Muscle of back (tissue), 13 donors: ENCODE measurements at places on chromosomes 16 and 17.

GRCh38 chr16:75239542-75240122, 11.8 kb downstream of the BCAR1 start:
- no peak for DNase-seq

- DNase-seq = peak; percentile 41
These were observed 189.2 kb upstream of the AXIN2 start for GRCh38 chr17:65750631-65751115.

DNA sequence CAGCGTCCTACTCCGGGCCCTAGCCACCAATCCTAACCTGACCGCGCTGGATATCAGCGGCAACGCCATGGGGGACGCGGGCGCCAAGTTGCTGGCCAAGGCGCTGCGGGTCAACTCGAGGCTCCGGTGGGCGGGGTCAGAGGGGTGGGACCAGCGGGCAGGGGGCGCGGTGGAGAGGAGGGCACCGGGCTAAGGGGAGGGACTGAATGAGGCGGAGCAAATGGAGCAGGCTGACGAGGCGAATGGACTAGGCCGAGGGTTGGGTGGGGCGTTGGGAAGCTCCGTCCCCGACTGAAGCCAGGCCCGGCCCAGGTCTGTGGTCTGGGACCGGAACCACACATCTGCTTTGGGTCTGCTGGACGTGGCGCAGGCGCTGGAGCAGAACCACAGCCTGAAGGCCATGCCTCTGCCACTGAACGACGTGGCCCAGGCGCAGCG, 4.6 kb downstream of the CARMIL2 start:
- DNase-seq = no peak

DNA sequence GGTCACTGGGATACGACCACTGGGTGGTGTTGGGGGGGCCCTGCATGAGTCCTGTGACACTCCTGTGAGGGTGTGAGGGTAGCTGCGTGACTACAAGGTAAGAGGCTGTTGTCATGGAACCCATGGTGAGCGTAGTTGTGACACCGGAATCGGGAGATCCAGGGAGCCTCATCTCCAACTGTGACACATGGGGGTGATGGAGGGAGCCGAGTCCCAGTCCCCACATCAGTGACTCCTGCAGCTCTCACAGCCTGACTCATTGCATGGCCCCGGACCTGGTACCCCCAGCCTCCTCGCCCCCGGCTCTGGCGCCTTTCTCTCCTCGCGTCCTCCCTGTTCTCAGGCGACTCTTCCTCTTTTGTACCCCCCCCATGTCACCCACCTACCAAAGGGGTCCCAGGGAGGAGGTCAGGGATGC, 14.2 kb downstream of the CDH16 start:
- DNase-seq = no peak

- no peak for DNase-seq
These were observed 146.7 kb downstream of the KCNJ12 start for GRCh38 chr17:21522755-21523336.

GRCh38 chr17:39208136-39208535, 8.1 kb downstream of the RPL19 start:
- no peak for DNase-seq

DNA sequence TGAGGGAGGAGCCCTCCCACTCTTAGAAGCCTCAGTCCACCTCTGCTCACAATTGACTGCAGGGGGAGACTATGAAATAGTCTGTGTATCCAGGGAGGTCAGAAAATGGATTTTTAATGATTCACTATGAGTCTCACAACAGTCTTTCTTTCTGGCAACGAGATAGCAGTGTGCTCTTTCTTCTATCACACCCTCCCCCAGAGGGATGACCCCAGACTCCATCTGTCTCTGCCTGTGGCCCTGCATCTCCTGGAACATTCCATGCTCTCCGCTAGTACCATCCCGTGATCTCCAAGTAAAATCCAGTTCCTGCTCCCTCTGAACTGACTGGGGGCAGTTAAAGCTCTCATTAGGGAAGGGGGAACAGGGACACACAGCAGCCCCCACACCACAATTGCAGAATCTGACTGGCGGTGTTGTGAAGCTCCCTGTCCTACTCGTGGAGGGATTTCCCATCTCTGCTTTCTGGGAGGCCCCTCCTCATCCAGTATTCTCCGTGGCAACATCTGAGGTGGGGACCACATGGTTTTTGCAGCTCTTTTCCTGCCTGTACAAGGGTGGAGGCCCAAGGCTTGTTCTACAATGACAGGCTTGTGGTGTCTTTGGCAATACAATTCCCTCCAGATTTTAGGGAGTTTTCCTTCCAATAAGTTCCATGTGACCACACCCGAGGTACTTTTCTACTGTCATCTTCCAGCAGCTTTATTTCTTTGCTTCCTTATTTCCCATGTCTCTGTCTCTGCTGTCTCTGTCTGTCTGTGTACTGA, 19.4 kb downstream of the NATD1 start:
- DNase-seq = peak; percentile 55

DNA sequence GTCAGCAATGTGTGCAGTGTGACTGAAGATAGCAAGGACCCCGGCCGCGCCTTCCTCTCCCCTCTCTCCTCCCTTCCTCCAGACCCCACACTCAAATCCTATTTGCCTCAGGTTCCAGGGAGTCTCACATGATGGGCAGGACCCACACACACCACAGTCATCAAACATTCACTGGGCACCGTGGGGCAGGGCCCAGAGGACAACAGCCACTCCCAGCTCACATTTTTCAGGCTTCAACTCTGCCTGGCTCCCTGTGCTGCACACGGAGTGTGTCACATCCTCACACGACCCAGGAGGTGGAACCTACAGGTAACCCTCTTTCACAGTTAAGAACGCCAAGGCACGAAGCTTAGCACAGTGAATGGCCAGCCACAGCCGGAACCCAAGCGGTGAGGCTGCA, 30.5 kb downstream of the PEMT start:
- no peak for DNase-seq

GRCh38 chr17:58278661-58279015, 2.1 kb downstream of the MPO start:
- no peak for DNase-seq
